ENCODE measurements at places on chromosomes 3 and 15.

DNA sequence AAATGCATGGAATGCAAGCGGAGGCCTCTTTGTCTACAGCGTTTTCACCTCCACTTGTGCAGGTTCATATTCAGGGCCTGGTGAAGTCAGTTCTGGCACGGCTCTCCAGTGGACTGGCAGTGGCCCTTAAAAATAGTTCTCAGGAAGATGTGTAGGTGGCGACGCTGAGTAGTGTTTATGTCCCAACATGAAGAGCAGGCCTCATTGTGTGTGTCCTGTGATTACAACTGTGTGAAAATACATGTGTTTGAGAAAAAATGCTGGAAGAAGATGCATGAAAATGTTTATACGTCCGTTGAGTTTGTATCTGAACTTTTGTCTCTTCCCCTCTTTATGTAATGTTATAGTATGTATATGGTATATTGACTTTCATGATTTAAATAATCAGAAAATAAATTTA is 7.2 kb downstream of the LIPC start:
- no peak for DNase-seq

GRCh38 chr3:143658861-143659260 is 189.4 kb downstream of the SLC9A9 start:
- no peak for DNase-seq

- DNase-seq: no peak
Observed at GRCh38 chr3:88057630-88058305, 1.0 kb downstream of the CGGBP1 start.

GRCh38 chr15:47756872-47757271 is 39.6 kb downstream of the SEMA6D start:
- DNase-seq: no peak

GRCh38 chr3:109116031-109116430 is 1.9 kb downstream of the MORC1 start:
- DNase-seq: no peak

DNA sequence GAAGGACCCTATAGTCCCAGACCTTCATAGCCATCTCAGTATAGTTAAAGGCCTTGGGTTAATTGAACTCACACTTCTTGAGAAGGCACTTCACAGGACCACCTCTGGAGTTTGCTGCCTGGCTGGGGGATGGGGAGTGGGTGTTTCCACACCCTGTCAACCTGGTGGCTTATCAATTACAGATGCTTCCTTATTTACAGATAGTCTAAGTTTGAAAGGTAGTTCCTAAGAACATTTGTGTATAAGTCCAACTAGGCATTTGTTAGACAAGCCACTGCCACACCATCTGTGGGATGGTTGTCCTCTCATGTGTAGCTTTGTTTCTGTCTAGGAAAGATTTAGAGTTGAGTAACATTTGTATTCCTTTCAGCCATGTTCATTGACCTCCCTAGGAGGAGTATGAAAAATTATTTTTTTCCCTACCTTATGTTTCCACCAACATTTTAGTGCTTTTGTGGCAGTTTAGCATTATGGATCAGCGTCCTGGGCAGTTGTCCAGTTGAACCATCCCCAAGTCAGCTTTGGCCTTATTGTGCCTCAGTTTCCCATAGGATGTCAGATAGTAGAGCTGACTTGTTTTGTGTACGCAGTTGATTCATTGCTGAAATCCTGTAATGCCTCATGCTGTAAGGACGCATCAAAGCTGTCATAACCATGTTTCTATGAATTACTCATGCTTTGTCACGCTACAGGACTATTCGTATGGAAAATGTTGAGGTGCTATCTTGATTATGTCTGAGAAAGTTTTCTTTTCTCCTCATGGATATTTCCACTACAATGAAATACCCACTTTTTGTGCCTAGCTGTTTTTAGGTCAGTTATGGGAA is 21.2 kb upstream of the SIAH2 start:
- DNase-seq: no peak

DNA sequence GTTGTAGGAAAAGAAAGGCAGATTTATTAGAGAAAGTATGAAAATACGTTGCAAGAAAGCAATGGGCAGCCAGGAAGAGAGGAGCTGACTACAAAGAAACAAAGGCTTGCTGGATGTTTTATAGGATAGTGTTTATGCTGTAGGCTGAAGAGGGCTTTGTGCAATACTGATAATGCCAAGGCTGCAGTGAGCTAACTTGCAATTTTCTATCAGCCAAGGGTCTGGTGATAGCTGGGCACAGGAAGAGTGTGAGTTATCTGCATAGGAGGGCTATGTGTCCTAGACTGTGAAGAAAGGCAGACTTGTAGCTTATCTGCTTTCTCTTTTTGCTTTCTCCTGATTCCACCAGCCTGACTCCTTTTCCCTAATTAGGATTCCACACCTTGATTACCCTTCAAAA is 51.3 kb upstream of the OSBPL11 start:
- no peak for DNase-seq

DNA sequence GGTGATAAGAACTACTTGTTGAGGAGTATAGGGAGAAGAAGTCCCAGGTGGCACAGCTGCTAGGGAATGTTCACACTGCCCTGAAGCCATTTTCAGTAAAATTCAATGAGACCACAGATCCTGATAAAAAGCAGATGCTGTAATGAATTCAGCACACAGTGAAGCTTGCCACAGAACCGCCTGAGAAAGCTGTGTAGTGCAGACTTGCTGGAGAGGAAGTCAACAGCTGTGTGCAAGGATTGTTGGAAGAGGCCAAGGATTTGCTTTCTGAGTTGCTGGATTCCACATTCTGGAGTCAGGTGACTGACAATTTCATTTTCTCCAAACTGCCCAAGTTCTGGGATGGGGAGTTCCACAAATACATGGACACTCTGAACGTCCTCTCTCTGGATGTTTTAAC is 70.9 kb downstream of the ANP32A start:
- no peak for DNase-seq

- no peak for DNase-seq
Observed at GRCh38 chr3:141578202-141578973, 91.6 kb downstream of the RASA2 start.

GRCh38 chr15:42836251-42836650 is 84.3 kb downstream of the TTBK2 start:
- DNase-seq: no peak

DNA sequence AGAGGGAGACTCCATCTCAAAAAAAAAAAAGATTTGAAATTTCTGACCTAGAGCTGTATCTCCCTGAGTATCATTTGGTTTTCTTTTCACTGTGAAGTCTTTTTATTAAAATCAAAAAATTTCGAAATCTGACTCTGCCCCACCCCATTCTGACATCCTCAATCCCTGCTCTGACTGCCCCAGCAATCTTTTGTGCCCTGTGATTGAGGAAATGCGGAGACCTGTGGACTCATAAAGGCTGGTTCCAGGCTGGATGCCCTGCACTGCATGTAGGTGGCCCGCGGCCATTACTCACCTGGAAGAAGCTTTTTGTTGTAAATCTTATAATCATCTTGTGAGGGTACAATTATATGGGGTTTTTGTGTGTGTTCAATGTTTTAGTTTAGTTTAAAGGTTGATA is 147.3 kb upstream of the SEMA6D start:
- DNase-seq: no peak

GRCh38 chr15:69125236-69125635 is 35.2 kb upstream of the GLCE start:
- DNase-seq: no peak

DNA sequence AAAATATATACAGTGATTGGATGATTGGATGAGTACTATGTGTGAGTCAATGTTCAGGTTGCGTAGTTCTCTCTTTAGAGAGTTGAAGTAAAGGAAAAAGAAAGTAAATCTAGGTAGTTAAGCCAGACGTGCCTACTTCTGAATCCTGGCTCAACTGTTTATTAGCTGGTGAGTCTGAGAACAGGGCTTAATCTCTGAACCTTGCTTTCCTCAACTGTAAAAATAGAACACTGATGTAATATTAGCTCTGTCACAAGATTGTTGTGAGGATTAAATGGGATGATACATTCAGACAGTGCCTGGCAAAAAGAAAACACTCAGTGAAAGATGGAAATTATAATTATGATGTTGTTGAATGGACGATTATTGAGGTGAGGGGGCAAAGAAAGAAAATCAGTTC is 413.4 kb downstream of the MAGI1 start:
- DNase-seq: no peak

- DNase-seq: peak; percentile 62
Observed at GRCh38 chr3:127220497-127220896, 27.6 kb downstream of the PRR23E start.

DNA sequence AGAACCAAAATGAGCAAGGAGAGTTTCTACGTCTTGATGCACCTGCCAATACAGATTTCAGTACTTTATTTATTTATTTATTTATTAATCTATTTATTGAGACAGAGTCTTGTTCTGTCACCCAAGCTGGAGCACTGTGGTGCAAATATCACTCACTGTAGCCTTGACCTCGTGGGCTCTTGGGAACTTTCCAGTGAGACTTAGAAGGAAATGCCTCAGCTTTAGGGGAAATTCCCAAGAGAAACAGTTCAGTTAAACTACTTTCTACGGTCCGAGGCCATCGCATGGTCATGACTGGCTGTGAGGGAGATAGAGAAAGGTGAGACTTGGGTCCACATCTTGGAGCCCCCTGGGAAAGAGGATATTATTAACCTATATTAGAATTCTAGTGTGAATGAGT is 47.0 kb upstream of the HERC1 start:
- DNase-seq: no peak

DNA sequence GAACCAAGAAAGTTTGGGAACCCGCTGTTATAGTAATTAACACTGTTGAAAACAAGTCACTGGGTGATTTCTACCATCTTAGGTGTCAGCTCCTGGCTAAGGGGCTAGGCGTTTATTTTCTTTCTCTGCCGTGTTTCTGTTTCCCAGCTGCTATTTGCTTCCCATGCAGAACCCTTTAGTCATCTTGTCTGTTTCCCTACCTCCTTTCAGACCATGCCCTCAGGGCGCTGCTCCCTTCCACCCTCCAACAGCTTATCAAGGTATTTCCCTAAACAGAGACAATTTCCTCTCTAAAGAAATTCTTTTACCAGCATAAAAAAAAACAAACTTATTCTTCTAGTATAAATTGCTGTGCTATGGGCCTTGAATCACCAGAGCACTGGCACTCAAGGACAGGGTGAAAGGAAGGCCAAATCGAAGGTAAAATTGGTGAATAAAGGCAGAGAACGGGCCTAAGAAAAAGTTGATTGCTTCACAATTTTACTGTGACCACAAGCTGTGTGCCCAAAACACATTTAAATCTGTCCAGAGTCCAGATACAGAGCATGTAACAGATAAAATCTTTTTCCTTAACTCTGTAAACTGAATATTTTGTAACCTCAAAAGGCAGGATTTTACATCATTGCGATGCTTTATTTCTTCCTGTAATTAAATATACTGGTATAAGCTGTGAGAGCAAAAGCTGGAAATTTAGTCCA is 319.2 kb downstream of the ZNF621 start:
- no peak for DNase-seq

- DNase-seq: no peak
Observed at GRCh38 chr3:111531446-111531845, 10.6 kb upstream of the CD96 start.

- DNase-seq: no peak
Observed at GRCh38 chr3:142896201-142896755, 7.4 kb upstream of the PCOLCE2 start.

DNA sequence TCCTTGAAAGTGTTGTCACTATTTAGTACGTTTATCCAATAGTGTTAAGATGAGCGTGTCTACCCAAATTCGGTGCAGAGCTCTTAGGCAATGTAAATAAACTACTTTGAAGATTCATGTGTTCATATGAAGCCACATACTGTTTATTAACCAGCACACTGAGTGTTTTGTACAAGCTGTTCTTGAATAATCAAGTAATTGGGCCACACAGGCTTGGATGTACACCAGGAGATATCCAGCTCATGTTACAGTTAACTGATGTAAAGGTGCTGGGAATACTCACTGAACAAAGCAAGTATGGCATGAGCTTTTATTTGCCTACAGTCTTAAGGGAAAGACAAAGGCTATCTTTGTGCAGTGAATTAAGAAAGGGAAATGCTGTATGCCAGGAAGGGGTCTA is 632 bp upstream of the DHX36 start:
- no peak for DNase-seq

- DNase-seq: no peak
Observed at GRCh38 chr15:31236184-31237042, 90.2 kb upstream of the KLF13 start.

DNA sequence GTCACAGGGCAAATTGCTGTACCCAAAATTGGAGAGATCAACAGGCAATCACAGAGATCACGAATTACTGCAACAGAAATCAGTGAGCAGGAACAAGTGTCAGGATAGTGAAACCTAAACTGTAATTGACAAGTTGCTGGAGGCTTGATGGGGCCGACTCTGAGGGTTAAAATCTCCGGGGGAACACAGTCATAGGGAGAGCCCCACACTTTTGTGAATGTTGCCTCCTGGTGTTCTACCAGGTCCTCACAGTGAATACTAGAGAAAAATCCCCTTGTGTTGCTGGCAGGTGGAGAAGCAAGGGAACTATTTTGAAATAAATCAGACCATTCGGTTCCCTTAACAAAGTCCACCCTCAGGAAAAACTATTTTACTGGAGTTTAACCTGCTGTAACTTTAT is 697.5 kb upstream of the CBLB start:
- DNase-seq: no peak

GRCh38 chr3:72847282-72847681 is 963 bp downstream of the SHQ1 start:
- no peak for DNase-seq

GRCh38 chr3:52321481-52321880 is 5.4 kb downstream of the DNAH1 start:
- DNase-seq: no peak
